GM12878 (cell line): ENCODE measurements at places on chromosomes 5 and 9. TPM values are rescaled to one million over a fixed set of nuclear protein-coding genes. Genes with fewer than 3 reads are reported as not detected.

TMC1 gene
- 0.06 TPM in 1 of 2 replicates, not detected in the other for polyA plus RNA-seq

TAF11L5 gene
- polyA plus RNA-seq = not detected in 2 replicates

SPATA31E1 gene
- polyA plus RNA-seq = not detected in 2 replicates

STK32A gene
- not detected in 2 replicates for polyA plus RNA-seq

GAS1 gene
- not detected in 2 replicates for polyA plus RNA-seq

PCDHGB3 gene
- polyA plus RNA-seq = not detected in 2 replicates
